ENCODE measurements at places on chromosomes 12 and 14.

DNA sequence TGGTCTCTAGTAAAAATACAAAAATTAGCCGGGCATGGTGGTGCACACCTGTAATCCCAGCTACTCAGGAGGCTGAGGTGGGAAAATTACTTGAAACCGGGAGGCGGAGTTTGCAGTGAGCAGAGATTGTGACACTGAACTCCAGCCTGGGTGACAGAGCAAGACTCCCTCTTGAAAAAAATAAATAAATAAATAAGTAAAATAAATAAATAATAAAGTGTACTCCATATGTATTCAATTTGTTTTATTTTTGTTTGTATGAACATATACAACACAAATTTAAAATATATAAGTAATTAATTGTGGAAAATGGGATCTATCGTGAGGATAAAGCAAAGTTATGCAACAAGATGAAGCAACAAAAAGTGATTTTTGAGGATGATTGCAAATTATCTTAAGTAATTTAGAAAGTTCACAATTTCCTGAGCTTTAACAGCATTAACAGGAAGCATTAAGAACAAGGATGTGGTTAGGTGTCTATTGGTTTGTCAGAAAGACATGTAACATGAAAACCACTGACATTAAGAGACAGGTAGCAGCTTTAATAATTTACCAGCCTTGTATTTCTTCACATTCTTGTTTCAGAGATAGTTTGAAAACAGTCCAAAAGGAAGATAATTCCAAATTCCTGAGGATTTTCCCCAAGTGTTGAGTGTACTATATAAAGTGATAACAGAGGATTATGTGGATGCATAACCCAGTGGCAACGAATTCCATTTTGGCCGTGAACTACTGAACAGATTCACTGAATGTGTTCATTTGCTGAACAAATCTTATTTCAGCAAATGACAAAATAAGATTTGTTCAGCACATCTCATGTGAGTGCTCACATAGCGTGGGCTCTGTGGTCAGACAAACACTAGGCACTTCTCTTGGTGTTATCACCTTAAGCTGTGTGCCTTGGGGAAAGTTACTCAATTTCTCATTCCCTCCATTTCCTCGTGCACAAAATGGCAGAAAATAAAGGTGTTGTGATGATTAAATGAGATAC lies 68.6 kb upstream of the RESF1 start:
- no peak for DNase-seq

- no peak for DNase-seq
These were observed 145.5 kb downstream of the PRKCH start for GRCh38 chr14:61466905-61467280.

GRCh38 chr12:94235848-94236247 lies 87.5 kb downstream of the PLXNC1 start:
- DNase-seq = no peak

- no peak for DNase-seq
These were observed 67.0 kb downstream of the PTHLH start for GRCh38 chr12:27905285-27906126.

GRCh38 chr12:82867762-82868500 lies 181.2 kb downstream of the TMTC2 start:
- DNase-seq = no peak

- no peak for DNase-seq
These were observed 4.2 kb downstream of the CORO1C start for GRCh38 chr12:108727161-108727560.

- peak; percentile 69 for DNase-seq
These were observed at the start of gene ARL6IP4 for GRCh38 chr12:122980183-122981035. Gene ARL6IP4, plus strand, starts transcription at chr12:122980681. Its CDS starts 459 bp downstream, at chr12:122981140.

GRCh38 chr12:129025055-129025454 lies 171.8 kb downstream of the GLT1D1 start:
- DNase-seq = no peak

GRCh38 chr12:69600804-69601203 lies 9.9 kb downstream of the LRRC10 start:
- DNase-seq = no peak

DNA sequence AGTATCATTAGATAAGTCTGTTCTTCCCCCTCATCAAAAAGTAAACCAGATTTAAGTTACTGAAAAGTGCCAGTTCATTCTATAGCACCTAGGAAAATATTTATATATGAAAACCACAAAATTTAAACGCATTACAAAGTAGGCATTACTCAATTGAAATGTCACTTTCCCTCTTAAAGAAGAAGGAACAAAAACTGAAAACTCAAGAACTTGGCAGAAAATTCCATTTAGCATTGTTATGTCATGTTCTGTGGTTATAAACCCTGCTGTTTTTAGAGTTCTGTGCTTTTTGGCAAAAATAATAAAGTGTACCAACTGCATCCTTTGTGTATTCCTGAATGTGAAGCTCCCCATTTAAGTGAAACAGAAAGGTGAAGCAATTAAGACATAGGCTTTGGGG lies 3.6 kb downstream of the FGD4 start:
- DNase-seq = no peak

DNA sequence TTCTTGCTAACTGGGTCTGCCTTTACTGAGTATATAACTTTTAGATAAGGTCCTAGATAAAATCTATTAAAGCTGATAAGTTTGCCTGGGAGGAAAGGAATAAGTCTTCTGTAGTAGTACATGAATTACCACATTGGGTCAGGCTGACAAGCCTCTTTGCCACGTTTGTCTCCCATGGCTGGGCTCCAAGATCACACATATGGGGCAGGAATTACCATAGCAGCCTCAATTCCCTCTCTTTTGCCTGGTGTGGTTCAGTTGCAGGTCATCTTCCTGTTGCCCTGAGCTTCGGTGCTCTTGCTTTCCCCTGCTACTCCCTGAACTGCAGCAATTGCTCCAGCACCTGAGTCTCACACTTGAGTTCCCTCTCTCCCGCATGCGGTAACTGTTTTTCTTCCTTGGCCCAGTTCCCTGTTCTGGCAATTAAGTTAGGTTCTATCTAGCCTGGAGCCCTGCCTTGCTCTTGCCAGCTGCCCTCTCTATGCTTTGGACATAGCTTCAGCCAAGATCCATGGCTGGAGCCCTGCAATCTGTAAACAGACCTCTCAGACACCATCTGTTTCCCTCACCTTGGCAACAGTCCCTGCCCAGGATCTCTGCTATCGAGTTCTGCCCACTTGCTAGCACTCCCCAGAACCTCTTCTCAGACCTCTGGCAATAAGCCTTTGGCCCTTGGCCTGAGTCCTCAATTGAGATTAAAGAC lies 5.8 kb upstream of the GLT8D2 start:
- DNase-seq = no peak

DNA sequence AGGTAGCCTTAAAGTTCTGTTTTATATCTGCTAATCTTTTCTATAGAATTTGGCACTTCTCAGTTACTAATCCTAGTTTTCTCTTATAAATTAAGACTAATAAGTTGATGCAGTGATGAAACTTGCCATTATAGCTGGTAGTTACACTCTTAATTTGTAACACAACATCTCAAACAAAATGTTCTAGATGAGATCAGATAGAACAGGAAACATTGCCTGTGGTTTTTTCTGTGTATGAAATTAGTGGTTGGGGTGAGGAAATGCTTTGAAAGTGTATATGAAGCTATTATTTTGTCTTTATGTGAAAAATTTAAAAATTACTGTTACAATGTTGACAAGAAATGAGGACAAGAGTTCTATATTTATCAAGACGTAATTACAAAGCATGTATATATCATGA lies 91.9 kb downstream of the PCNX1 start:
- DNase-seq = no peak

DNA sequence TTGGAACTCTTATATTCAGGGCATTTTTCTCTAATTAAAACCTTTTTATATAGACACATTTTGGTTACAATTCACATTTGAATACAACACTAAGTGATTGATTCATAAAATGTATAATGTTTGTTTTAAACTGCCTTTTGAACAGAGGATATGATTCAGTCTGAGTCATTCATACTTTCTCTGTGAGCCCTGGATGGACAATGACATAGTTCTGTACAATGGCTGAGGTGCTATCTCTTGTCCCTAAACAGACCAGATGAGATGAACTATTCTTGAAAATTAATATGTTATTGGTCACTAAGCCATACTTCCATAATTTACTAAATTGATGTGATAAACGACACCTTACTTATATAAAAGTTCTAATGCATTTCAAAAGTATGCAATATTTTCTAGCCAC lies 199.7 kb upstream of the ATXN7L3B start:
- DNase-seq = peak; percentile 81

DNA sequence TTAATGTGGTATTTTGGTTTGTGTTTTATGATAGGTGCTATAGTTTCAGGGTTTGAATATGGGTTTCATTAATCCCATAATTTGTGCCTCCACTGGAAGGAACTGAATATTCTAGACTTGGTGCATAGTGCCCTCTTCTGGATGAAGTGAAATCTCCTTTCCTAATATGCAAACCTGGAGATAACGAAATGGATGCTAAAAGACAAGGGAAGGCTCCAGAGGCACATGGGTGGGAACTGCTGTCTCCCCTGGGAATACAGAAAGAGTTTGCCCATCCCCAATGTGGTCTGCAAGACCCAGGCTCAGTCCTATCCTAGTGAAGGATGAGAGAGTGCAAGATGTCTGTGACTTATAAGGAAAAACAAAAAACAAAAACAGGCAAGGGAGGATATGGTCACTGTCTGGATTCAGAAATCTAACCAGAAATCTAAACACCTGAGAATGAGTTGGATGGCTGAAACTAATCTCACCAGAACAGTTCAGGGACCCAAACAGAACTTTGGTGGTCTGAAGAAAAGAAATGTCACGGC lies 142.3 kb upstream of the TMPO start:
- peak; percentile 66 for DNase-seq

GRCh38 chr14:55220230-55220629 lies 28.8 kb upstream of the DLGAP5 start:
- DNase-seq = peak; percentile 36

- no peak for DNase-seq
These were observed 7.4 kb downstream of the SALL2 start for GRCh38 chr14:21518725-21519124.

DNA sequence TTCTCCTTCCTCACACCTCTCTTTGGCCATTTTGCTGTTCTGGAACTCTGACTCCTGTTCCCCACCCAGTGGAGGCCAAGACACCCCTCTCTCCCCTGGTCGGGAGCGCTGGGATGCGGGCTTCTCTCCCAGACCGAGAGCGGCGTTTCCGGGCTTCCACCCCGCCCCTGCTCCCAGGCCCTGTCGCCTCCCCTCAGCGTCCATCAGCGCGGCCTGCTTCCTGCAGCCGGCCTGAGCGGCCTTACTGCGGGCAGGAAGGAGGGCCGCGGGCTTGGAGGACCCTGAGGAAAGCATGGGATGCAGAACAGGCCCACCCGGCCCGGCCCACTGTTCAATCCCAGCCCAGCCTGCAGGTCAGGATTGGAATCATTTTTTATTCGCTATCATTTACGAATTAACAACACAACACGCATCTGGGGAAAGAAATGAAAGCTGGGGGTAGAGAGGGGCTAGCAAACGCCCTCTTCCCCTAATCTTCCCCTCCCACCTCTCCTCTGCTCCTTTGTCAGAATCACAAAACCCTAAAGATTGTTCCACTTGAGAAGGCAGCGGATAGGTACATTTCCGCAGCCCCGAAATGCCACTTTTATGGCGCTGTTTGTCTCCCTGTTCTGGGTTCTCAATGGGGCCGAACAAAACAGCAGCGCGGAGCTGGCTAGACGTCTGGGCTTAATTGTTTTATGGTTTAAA lies 3.8 kb upstream of the HOXC8 start:
- DNase-seq = no peak

GRCh38 chr14:68306934-68307789 lies 485.7 kb downstream of the ZFP36L1 start:
- peak; percentile 21 for DNase-seq

- no peak for DNase-seq
These were observed 170.9 kb downstream of the SLC6A15 start for GRCh38 chr12:84741692-84742091.

- peak; percentile 61 for DNase-seq
These were observed 84.4 kb downstream of the C2CD5 start for GRCh38 chr12:22459838-22460490.

- no peak for DNase-seq
These were observed 40.8 kb downstream of the CCDC60 start for GRCh38 chr12:119375075-119375882.

DNA sequence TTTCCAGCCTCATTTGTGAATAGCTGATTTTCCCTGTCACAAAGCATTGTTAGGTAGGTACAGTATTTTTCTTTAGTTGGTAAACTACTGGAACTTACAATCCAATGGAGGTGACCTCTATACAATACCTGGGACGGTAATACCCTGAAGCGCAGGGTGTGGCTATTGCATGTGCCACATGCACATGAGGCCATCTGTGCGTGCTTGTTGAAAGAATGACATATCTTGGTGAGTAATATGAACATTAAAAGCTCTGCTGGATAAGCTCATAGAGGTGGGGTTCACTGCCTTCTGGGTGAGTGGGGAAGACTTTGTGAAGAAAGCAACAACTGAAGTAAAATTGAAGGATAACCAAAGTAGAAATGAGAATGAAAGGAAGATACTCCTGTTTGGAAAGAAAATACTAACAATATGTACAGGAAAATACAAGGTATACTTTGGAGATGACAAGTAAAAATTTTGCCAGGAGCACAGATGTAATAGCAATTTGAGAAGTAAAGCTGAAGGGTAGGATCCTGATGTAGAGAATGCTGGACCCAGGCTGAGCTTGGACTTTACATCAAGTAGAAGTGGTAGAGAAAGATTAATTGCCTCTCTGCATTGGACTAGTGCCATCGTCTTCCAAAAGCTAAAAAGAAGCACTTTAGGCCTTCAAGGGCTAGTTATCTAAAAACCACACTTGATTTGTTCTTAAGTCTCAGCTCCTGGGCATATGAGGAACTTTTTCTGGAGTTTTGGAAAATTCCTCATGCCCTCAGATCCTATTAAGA lies 97.1 kb downstream of the SLC38A6 start:
- DNase-seq = peak; percentile 85

GRCh38 chr12:9256758-9257405 lies 48.7 kb upstream of the PZP start:
- DNase-seq = no peak

- peak; percentile 86 for DNase-seq
These were observed 43.7 kb downstream of the CCDC59 start for GRCh38 chr12:82314406-82314892.

GRCh38 chr14:31949709-31950108 lies 127.4 kb upstream of the ARHGAP5 start:
- DNase-seq = peak; percentile 91
